ENCODE measurements at places on chromosomes 1 and 21. TPM values are rescaled to one million over a fixed set of nuclear protein-coding genes. Genes with fewer than 3 reads are reported as not detected.

DNA sequence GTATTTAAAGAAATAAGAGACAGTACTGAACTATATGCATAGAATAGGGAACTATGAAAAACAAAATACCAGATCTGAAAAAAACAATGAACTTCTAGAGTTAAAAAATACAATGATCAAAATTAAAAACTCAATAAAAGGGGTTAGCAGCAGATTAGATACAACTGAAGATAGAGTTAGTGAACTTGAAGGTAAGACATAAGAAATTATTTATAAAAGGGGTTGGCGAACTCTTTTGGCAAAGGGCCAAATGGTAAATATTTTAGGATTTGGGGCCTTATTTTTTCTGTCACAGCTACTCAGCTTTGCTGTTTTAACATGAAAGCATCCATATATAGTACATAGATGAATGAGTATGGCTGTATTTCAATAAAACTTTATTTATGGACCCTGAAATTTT lies 111.4 kb downstream of the ST3GAL3 start:
- peaks cover 10% of the 10 kb centered on the region for H3K4me1 ChIP-seq
- no peaks in the 10 kb centered on the region for H3K27me3 ChIP-seq
- no peak for DNase-seq
- no peaks in the 10 kb centered on the region for H3K36me3 ChIP-seq
- H3K27ac ChIP-seq, result no peak overlapping the region

The AQP10 gene
- total RNA-seq, result not detected

The RIPPLY3 gene
- 1.2 TPM for total RNA-seq

The DBT gene
- 5.2 TPM for total RNA-seq

- H3K4me3 ChIP-seq, result no peak overlapping the region
- H3K27me3 ChIP-seq, result peaks cover 3% of the 10 kb centered on the region
Measured at GRCh38 chr1:89816366-89816765, 4.5 kb upstream of the LRRC8D start.

The LCE3B gene
- total RNA-seq, result not detected

GRCh38 chr1:31346785-31347184 lies 26.1 kb downstream of the FABP3 start:
- H3K4me1 ChIP-seq, result no peaks in the 10 kb centered on the region
- no peak overlapping the region for H3K27ac ChIP-seq
- no peaks in the 10 kb centered on the region for H3K27me3 ChIP-seq
- no peaks in the 10 kb centered on the region for H3K36me3 ChIP-seq
- H3K4me3 ChIP-seq, result no peak overlapping the region

- H3K4me3 ChIP-seq, result no peak overlapping the region
- no peaks in the 10 kb centered on the region for H3K4me1 ChIP-seq
- H3K36me3 ChIP-seq, result no peaks in the 10 kb centered on the region
- H3K27me3 ChIP-seq, result no peaks in the 10 kb centered on the region
Measured at GRCh38 chr1:217332431-217333065, 298.3 kb downstream of the GPATCH2 start.

DNA sequence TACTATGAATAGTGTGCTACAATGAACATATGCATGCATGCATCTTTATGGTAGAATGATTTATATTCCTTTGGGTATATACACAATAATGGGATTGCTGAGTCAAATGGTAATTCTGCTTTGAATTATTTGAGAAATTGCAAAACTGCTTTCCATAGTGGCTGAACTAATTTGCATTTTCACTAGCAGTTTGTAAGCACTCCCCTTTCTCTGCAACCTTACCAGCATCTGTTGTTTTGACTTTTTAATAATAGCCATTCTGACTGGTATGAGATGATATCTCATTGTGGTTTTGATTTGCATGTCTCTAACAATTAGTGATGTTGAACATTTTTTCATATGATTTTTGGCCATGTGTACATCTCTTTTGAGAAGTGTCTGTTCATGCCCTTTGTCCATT lies 24.0 kb upstream of the DIRAS3 start:
- no peaks in the 10 kb centered on the region for H3K36me3 ChIP-seq
- H3K4me3 ChIP-seq, result no peak overlapping the region
- DNase-seq, result no peak
- no peak overlapping the region for H3K27ac ChIP-seq
- no peaks in the 10 kb centered on the region for H3K4me1 ChIP-seq

The HRNR gene
- not detected for total RNA-seq
